Heart right ventricle (tissue), 16 donors: ENCODE measurements at places on chromosomes 13 and 19. TPM values are rescaled to one million over a fixed set of nuclear protein-coding genes. Genes with fewer than 3 reads are reported as not detected.

- H3K4me1 ChIP-seq = no peaks in the 10 kb centered on the region
- H3K27me3 ChIP-seq = peaks cover 100% of the 10 kb centered on the region
- DNase-seq = no peak
- no peak overlapping the region for H3K27ac ChIP-seq
- no peak overlapping the region for H3K4me3 ChIP-seq
Measured at GRCh38 chr13:99998261-99998660, 16.7 kb downstream of the ZIC2 start.

- no peaks in the 10 kb centered on the region for H3K27me3 ChIP-seq
- DNase-seq = no peak
- peak overlapping the region; percentile 62 for H3K27ac ChIP-seq
- H3K36me3 ChIP-seq = no peaks in the 10 kb centered on the region
- H3K4me3 ChIP-seq = no peak overlapping the region
Measured at GRCh38 chr13:75790198-75790970, 154.3 kb downstream of the LMO7 start.

The SLC7A1 gene
- total RNA-seq = 21.3 TPM

The LYL1 gene
- 5.1 TPM for total RNA-seq

The ZNF418 gene
- total RNA-seq = 12.5 TPM
